NCI-H1436 (cell line): ENCODE measurements at places on chromosomes 4 and X.

- DNase-seq: peak; percentile 74
These were observed 29.6 kb downstream of the TLR10 start for GRCh38 chr4:38752941-38753806.

- no peak for DNase-seq
These were observed 2.1 kb upstream of the DIAPH2 start for GRCh38 chrX:96682516-96682915.

DNA sequence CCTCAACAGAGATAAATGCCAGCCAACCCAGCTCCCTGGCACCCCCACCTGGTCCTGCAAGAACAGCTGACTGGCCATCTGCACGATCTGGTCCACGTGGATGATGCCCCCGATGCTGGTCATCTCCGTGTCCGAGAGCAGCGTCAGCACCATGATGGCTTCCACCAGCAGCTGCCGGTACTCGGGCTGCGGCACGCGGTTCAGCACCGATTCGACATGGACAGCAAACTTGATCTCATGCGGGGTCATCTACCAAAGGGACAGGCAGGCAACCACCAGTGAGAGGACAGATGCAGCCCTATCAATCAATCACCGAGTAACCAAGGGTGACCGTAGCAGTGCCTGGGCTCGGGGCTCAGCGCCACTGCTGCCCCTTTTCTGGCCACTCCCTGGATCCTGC lies 89.8 kb downstream of the PHKA2 start:
- no peak for DNase-seq

- no peak for DNase-seq
These were observed 93.9 kb upstream of the CBR4 start for GRCh38 chr4:169103966-169104412.

GRCh38 chr4:17875402-17876070 lies 64.8 kb downstream of the NCAPG start:
- no peak for DNase-seq

DNA sequence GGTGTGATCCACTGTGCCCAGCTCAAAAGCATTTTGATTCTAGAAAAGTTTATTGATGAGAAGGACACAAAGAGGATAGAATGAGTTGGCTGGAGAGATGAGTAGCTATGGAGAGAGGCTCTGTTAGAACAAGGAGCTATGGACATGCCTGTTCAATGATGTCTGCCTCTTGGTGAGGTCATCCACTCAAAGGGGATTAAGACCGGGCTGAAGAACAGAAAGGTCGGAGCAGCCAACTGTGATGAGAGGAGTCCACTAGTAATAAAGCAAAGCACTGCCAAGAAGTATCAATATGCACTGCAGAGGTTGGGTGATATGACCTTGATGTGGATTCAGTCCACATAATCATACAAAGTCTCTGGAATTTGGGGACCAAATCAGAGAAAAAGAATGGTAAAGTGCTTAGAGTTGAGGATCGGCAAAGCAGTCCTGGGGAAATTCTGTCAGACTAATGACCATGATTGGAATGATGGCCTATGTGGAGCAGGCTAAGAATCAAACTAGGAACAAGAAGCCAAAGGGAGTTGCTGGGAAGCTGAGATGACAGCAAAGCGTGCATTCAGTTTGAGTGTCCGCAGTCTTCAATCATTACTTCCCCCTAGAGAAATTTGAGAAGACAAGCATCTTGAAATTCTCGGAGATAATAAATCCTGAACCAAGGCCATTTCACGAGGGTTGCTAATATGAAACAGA lies 55.7 kb upstream of the MMAA start:
- DNase-seq: no peak

GRCh38 chr4:11182586-11183355 lies 245.9 kb downstream of the HS3ST1 start:
- DNase-seq: no peak

GRCh38 chrX:133834771-133835170 lies 150.6 kb downstream of the GPC3 start:
- DNase-seq: no peak

DNA sequence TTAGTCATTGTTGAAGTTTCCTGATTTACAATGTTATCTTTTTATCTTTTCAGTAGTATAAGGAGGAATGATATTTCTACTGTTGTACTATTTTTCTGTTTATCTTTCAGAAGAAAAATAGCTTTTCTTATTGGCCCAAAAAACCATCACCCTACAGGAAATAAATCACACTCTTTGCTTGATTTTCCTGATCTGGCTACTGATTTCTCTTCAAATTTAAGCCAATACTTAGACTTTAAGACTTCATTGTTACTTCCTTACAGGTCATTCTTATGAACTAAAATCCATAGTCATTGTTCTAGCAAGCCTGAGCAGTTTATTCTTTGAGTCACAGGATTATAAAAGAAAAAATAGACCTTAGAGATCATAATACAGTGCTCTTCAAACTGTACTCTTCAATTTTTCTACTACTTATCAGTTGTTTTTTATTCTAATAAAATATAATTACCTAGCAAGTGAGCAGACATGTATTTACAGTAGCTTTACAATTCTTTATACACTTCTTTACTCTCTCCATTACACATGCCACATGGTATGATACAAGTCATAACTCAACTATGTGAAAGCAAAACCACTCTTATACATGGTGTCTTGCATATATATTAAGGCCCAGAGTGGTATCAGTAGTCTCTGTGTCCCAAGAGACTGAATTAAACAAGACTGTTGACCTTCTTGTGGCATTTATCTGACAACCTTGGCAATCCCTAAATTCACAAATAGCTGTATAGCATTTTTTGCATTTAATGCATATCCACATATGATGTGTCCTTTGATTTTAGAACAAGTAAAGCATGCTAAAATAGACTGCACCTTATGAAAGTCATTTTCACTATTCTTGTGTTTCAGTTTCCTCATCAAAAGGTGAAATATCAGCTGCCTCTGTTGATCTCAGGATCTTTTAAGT lies 47.9 kb downstream of the TET2 start:
- no peak for DNase-seq

- DNase-seq: no peak
These were observed 4.3 kb downstream of the ARHGAP4 start for GRCh38 chrX:153921511-153922446.

- no peak for DNase-seq
These were observed 304.4 kb downstream of the DHX15 start for GRCh38 chr4:24279911-24280375.

GRCh38 chrX:130165181-130165702 lies 399 bp downstream of the AIFM1 start:
- DNase-seq: no peak

DNA sequence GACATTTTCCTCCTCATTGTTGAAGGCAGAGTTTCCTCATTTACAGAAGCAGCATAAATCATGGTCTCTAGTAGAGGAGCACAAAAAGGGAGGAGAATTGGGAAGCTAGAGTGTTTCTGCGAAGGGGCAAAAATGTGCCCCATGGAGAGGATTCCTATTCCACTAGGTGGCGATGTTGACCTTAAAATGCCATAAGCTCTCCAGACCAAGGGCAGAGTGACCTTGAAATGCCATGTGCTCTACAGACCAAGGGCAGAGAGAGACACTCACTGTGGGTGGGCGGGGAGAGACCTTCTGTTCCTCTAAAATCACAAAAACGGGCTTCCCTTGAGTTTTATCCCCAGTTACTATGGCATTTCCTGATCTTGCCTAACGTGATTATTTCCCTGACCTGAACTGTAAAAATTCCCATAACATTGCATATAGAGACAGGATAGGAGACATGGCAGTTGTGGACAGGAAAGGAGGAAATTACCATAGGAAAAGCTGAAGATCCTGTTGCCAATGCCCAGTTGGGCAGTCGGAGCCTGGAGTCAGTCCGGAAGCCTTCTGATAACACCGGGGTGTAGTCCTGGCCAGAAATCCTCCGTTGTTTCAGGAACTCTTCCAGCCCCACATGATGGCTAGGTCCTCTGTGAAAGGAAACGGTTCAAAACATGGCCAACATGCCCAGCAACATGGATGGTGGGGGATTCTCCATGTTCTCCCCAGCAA lies 567.7 kb downstream of the MAGEB5 start:
- no peak for DNase-seq

DNA sequence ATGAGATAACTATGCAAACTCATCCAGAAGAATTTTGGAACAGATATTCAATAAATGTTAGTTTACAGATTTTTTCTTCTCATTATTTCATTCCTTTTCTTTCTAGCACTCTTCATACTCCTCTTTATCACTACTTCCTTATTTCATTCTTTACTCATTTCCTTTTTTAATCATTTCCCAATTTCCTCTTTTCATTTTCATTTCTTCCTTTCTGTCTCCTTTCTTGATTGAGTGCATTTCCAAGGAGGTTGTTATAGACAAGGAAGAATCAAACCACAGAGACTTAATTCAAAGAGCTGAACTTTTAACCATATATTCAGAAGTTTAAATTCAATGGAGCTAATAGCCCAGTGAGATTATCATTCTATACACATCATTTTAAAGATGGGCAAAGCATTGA lies 600.7 kb downstream of the ARAP2 start:
- no peak for DNase-seq

- no peak for DNase-seq
These were observed 89.0 kb upstream of the SFRP2 start for GRCh38 chr4:153877898-153878297.

DNA sequence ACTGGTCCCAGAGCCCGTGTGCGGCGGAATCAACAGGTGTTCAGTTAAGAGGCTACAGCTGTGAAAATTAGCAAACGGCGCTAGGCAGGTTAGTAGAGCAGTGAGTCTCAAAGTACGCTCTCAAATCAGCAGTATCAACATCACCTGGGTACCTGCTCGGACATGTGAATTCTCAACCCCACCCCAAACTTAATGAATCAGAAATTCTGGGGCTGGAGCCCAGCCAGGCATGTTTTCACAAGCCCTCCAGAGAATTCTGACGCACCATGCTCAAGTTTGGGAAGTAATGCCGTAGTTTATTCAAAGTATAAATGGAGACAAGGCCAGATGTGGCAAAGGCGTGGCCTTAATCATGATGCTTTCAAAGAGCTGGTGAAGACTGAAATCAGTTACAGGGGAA lies 58.2 kb upstream of the PTCHD1 start:
- DNase-seq: no peak

GRCh38 chrX:121150217-121150616 lies 102.8 kb downstream of the GLUD2 start:
- DNase-seq: no peak

GRCh38 chrX:153599192-153600031 lies 473 bp upstream of the CCNQ start:
- DNase-seq: peak; percentile 94

- no peak for DNase-seq
These were observed 69.2 kb upstream of the PLS3 start for GRCh38 chrX:115491766-115492165.

DNA sequence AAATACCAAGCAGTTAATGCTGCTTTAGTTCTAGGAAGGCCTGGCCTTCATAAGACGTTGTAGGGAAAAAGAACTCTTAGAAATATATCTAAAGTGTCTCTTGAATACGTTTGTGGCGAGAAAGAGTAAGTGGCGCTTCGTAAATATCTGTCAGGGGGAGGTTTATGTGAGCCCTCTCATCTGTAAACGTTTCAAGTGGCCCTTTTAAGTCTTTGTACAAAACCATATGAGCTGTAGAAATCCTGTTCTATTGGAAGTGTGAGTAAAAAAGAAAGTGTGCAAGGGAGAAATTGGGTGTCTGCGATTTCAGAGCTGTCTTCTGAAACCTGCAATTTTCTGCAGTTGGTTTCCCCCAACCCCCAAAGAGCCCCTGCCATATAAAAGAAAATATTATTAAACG lies 8.6 kb upstream of the INTU start:
- no peak for DNase-seq

- no peak for DNase-seq
These were observed 66.7 kb upstream of the PGRMC2 start for GRCh38 chr4:128354205-128354821.

GRCh38 chrX:16892504-16893362 lies 22.6 kb upstream of the RBBP7 start:
- DNase-seq: peak; percentile 63

DNA sequence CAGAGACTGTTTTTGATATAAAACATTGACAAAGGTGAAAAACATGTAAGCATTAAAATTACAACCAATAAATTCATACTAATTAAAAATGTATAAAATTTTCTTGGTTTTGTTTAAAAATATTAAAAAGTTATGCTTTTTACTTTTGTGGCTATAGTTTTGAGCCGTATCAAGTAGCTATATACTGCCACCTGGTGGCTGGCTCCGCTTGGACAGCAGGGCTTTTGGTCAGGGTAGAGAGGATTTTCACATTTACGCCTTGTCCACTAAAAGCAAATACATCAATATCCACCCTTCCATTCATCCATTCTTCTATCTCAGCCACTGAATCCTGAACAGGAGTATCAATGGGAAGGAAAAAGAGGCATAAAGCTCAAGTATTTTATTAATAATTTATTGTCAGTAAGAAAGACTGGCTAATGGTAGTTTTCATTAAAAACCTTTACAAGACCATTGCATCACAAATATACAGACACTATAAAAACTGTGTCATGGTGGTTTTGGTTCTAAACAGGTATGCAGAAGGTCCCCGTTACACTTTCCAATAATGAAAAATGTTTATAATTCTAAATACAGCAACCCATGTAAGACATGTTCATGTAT lies 32.1 kb upstream of the MTNR1A start:
- peak; percentile 9 for DNase-seq

- no peak for DNase-seq
These were observed 875.3 kb downstream of the PCDH7 start for GRCh38 chr4:31595496-31595895.

- no peak for DNase-seq
These were observed 165.0 kb upstream of the ZCCHC13 start for GRCh38 chrX:74138943-74139342.

DNA sequence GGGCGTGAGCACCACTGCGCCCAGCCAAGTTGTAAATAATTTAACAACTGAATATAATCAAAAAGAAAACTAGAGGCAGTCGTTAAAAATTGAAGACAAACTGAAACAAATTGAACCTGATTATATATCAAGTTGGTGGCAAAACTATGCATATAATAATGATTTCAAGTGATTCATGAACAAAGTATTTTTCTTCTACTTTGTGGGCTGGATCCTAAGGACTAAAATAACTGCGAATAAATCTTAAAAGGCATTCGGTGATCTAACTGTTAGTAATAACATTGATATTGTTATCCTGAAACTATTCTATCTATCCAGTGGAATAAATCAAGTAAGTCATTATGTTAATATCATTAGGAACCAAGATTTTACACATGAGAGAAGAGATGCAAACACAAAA lies 21.2 kb upstream of the USP9X start:
- DNase-seq: no peak

GRCh38 chrX:125205133-125205917 lies 114.3 kb upstream of the TEX13C start:
- no peak for DNase-seq

DNA sequence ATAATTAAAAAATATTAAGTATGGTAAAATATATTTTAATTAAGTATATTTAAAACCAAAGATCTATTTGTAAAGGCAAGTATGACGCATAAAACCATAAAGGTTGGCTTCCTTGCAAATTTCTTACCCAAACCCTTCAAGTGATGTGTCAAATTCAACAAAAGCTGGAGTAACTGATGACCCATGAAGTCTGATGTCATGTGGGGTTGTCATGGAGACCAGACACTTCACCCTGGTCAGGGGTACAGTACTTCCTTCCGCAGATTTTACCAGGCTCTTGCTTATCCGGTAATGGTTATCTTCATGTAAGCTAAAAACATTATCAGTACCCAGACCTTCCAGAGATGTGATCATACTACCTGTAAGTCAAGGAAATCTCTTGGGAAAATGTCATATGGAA lies 170.1 kb downstream of the WDFY3 start:
- DNase-seq: no peak

- DNase-seq: no peak
These were observed 63.0 kb downstream of the CPZ start for GRCh38 chr4:8655411-8656184.
